ENCODE measurements at places on chromosomes 16 and 17.

DNA sequence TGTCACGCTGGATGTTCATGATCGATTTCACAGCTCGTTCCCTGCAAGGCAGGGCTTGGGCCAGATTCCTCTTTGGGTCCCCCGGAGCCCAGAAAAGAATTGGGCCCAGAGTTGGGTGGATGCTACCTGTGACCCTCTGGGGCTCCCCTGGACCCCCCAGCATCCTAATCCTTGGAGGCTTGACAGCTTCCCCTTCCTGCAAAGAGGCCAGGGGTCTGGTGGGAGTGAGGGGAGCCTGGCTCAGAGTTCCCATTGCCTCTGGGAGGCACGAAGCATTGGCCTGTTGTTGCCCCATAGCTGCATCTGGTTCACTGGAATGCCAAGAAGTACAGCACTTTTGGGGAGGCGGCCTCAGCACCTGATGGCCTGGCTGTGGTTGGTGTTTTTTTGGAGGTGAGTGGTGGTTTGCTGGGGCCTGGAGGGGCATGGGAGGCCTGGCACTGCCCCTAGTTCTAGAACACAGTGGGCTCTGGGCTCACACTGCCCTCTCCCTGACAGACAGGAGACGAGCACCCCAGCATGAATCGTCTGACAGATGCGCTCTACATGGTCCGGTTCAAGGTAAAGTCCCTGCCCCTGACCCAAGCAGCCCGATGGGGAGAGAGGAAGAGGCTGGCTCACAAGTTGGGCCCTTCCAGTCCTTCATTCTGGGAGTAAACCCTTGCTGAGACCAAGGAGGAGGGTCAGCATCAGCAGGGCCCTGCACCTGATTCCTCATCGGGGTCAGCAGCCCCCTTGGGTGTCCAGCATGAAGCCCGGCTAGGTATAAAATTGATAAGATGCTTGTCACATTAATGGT, 7.2 kb downstream of the CA7 start:
- no peak for DNase-seq

GRCh38 chr16:83660282-83660681, 147.5 kb upstream of the HSBP1 start:
- DNase-seq, result no peak

DNA sequence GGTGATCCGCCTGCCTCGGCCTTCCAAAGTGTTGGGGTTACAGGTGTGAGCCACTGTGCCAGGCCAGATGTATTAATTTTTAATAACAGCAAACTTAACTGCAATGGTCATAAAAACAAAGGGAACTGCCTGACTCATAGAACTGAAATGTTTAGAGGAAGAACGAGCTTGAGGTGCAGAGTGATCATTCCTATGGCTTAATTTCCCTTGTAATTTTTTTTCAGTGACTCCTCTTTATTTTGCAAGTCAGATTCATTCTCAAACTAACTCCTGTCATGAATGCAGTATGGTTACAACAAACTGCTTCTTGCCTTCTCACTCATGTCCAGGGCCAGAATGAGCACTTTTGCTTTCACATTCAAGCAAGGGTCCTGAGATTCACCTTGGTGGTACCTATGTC, 231.3 kb downstream of the HAPSTR1 start:
- no peak for DNase-seq

DNA sequence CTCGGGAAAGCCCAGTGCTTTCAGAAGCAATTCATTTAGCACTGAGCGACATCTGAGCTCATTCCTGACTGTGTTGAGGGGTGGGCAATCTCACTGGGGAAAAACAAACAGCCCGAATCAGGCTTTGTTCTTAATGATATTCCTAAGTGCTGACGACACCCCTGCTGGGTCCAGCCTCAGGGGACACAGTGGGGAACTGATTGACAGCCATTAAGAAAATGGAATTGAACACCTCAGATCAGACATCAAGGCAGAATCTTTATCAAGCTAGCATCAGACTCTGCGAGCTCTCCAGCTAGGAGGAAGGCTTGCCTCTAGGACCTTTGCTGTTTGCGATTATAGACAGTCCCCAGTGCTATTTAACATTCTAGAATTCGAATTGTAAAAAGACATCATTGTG, 22.5 kb upstream of the LYRM9 start:
- DNase-seq, result no peak

DNA sequence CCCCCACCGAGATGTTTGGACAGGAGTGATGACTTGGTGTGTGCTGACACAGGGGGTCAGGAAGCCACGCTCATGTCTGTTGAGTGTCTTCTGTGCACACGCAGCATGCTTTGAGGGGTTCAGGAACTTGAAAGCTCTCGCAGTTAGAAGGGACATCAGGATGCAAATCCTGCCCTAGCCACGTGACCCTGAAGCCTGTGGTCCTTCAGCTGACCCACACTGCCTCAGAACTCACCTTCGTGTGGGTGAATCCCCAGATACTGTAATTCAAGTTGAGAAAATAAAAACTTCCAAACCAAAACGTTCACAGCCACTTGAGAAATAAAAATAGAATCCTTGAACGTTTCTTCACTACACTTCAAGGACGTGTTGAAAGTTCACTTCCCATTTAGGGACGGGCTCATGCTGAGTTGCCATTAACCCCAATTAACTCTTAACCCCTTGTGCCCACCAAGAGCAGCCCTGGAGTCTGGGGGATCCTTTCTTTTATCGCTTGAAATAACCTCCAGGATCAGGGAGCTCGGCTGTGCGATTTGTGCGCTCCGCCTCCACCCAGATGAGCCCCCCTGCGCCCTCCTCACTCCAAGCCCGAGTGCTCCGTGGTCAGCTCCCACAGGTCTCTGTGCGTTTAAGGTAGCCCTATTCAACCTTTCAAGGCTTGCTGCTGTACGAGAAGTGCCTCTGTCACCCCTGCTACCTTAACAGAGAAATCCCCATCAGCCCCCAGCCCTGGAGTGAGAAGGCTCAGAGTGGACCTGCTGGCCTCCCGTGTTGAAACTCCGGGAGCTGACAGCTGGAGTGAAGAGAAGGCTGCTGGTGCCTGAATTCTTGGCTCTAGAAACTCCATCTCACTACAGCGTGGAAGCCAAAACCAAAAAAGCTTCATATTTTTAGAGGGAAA, 36.2 kb upstream of the NAT9 start:
- no peak for DNase-seq
